ENCODE measurements at places on chromosomes 3 and 15.
A peak's percentile ranks its signal among the peaks of the same experiment; 100 is the strongest.

DNA sequence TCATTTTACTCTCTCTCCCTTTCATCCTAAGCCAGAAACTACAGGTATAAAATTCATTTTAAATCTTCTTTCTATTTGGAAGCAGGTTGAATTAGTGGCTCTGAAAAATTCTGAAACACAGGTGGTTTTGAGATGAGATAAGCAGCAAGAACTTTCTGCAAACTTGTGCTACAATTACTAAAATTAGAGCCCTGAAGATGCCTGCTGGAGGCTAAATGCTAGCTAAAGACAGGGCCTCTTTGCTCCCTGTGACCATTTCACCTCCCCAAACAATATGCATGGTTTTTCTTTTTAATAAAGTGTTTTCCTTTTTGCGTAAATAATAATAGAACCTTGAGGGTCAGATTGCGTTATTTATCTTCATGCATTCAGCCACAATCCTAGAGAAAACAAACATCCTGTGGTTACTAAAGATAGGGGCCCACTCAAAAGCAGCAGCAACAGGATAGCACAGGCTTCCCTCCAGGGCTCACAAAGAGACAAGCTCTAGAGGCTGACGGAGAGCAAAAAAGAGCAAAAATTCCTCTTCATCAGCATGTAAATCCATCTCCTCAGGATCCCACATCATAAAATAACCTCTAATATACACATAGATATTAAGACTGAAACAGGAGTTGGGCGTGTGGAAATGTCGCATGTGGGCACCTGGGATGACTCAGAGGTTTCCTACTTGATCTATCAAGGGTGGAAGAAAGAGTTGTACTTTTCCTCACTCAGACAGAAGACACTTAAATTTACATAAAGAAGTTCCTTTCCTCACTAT lies 26.5 kb upstream of the CP start:
- no peak for DNase-seq

- DNase-seq, result no peak
These were observed 41.1 kb downstream of the FILIP1L start for GRCh38 chr3:100073049-100073713.

DNA sequence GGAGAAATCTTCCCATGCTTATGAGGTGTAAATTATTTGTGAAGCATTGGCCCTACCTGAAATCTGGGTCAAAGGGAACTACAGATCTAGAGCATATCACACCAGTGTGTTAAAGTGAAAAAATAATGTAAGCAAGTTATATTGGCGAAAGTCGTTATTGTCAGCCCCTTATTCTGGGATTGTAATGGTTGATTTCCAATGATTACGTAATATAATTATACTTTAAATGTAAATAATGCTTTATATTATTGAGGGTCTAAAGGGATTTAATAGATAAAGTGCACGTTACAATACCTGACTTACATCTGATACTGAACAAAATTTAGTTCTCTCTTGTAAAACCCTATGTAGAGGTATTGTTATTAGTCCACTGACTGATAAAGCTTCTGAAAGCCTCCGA lies 101.2 kb downstream of the NEO1 start:
- no peak for DNase-seq

GRCh38 chr3:149291178-149291577 lies 42.3 kb downstream of the TM4SF18 start:
- DNase-seq, result no peak

DNA sequence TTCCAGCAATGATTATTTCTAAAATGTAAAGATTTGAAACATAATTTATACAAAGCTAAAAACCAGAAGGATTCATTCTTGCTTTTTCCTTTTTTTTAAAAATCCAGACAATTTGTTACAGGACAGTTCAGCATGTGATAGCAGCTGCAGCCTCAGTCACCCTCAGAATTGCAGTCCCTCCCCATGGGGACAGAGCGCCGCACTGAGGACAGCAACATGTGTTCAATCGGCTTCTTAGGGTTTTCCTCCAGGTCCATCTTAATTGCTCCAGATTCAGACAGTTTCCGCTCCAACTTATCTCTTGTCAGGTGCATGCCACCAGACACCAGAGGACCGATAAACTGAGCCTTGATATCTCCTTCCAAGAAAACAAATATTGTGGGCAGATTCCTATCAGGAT lies 134.9 kb upstream of the TBC1D5 start:
- no peak for DNase-seq

- DNase-seq, result no peak
These were observed 19.8 kb upstream of the CNTN4 start for GRCh38 chr3:2078821-2079220.

GRCh38 chr15:74793135-74794028 lies 11.5 kb downstream of the CSK start:
- DNase-seq, result peak; percentile 25

GRCh38 chr3:48194446-48195071 lies 6.3 kb upstream of the CDC25A start:
- peak; percentile 14 for DNase-seq

GRCh38 chr3:58623961-58624360 lies 42.6 kb downstream of the FAM3D start:
- no peak for DNase-seq

- no peak for DNase-seq
These were observed 357.5 kb upstream of the CADM2 start for GRCh38 chr3:84601303-84601702.
